ENCODE measurements at places on chromosomes 6 and 20.

DNA sequence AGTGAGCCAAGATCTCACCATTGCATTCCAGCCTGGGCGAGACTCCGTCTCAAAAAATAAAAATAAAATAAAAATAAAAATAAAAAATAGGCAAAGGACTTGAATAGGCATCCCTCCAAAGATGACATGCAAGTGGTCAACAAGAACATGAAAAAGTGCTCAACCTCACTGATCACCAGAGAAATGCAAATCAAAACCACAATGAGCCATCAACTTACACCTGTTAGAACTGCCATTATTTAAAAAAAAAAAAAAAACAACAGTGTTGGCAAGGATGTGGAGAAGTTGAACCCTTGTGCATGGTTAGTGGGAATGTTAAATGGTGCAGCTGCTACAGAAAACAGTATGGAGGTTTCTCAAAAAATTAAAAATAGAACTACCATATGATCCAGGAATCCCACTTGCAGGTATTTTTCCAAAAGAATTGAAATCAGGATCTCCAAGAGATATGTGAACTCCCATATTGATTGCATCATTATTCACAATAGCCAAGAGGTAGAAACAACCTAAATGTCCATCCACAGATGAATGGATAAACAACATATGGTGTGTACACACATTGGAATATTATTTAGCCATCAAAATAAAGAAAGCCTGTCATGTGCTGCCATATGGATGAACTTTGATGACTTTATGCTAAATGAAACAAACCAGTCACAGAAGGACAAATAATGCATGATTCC lies 2.8 kb downstream of the C20orf203 start:
- DNase-seq, result no peak

GRCh38 chr6:72626126-72626525 lies 4.3 kb downstream of the KCNQ5 start:
- no peak for DNase-seq

DNA sequence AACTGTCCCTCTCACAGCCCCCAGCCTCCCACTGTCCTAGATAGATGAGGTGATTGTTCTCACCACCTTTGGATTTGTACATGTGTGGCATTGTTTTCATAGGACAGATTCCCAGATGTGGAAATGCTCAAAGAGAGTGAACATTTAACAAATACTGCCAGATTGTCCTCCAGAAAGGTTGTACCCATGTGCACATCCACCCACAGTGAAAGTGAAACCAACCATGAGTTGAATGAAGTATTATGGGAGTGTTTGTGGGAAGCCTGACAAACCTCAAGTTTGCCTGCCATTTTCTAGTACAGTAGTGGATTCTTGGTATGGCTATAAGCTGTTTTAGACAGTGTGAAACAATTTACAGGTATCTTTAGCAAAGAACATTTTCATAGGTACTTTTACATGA lies 42.7 kb downstream of the ANKRD6 start:
- no peak for DNase-seq

GRCh38 chr6:32085759-32086459 lies 23.2 kb downstream of the TNXB start:
- DNase-seq, result no peak

DNA sequence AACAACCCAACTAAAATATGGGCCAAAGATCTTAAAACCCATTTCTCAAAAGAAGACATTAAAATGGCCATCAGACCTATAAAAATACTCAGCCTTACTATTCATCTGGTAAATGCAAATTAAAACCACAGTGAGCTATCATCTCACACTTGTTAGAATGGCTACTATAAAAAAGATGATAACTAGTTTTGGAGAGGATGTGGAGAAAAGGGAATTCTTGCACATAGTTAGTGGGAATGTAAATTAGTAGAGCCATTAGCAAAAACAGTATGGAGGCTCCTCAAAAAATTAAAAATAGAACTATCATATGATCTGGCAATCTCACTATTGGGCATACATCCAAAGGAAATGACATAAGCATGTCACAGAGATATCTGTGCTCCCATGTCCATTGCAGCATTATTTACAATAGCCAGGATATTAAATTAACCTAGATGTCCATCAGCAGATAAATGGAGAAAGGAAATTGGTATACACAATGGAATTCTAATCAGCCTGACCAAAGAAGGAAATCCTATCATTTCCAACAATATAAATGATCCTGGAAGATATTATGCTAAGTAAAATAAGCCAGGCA lies 2.9 kb downstream of the SIRPB1 start:
- no peak for DNase-seq

- DNase-seq, result no peak
Measured at GRCh38 chr6:3432416-3432815, 24.4 kb downstream of the SLC22A23 start.

DNA sequence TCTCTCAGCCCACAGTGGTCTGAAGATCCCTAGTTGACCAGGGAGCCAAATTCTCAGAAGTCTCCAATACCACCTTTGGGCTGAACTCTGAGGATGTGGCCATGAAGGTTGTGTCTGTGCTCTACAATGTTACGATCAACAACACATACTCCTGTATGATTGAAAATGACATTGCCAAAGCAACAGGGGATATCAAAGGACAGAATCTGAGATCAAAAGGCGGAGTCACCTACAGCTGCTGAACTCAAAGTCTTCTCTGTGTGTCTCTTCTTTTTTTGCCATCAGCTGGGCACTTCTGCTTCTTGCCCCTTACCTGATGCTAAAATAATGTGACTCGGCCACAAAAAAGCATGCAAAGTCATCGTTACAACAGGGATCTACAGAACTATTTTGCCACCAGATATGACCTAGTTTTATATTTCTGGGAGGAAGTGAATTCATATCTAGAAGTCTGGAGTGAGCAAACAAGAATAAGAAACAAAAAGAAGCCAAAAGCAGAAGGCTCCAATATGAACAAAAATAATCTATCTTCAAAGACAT lies 17.7 kb upstream of the VSX1 start:
- DNase-seq, result no peak

DNA sequence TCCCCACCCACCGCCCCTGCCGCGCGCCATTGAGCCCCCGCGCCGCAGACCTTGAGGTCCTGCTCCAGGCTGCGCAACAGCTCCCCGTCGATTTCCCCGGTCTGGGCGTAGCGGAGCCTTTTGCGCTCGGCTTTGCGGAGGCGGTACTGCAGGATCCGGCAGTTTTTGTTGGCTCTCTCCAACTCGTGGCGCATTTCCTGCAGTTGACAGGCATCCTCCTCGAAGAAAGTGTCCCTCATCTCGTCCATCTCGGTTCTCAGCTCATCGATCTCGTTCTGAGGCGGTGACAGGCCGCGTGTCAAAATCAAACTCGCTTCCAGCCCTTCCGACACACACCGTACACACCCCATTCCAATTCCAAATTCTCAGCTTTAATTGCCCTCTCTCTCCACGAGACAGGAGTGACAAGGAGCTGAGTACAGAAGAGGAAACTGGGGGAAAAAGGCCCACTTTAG lies 4.3 kb downstream of the MTCL3 start:
- DNase-seq, result no peak

DNA sequence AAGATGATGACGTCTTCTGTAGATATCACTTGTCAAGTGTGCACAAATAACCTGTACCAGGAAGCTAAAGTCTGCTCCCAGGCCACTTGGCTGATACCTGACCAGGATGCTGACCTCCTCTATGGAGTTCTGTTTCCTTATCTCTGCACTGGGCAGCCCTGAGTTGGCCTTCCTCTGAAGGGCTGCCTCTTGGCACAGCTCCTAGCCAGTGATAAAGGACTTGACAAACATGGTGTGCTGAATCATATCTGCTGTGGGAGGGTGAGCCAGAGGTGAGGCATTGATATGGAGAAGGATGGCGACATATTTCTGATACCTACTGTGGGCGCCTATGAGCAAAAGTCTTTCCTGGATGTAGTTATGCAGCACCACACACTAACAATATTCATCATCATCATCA lies 32.8 kb upstream of the FOXA2 start:
- DNase-seq, result no peak

DNA sequence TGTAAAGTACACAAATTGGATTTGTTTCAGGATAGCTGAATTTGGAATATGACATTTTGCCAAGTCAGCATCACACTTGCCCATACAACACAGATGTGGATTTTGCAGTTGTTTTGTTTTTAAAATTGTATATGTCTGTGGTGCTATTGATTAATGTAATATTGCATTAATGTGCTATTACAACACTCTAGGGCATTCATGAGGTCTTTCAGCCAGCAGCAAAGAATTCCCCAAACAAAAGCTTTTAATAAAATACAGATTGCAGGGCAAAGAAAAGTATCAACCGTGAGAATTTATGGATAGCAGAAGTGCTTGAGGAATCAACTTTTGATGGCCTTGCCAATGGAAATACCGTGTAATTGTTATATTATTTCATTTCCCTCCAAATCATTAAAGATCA lies 144.9 kb downstream of the AIG1 start:
- DNase-seq, result no peak

- DNase-seq, result no peak
Measured at GRCh38 chr20:50283922-50284810, 93.5 kb downstream of the CEBPB start.

DNA sequence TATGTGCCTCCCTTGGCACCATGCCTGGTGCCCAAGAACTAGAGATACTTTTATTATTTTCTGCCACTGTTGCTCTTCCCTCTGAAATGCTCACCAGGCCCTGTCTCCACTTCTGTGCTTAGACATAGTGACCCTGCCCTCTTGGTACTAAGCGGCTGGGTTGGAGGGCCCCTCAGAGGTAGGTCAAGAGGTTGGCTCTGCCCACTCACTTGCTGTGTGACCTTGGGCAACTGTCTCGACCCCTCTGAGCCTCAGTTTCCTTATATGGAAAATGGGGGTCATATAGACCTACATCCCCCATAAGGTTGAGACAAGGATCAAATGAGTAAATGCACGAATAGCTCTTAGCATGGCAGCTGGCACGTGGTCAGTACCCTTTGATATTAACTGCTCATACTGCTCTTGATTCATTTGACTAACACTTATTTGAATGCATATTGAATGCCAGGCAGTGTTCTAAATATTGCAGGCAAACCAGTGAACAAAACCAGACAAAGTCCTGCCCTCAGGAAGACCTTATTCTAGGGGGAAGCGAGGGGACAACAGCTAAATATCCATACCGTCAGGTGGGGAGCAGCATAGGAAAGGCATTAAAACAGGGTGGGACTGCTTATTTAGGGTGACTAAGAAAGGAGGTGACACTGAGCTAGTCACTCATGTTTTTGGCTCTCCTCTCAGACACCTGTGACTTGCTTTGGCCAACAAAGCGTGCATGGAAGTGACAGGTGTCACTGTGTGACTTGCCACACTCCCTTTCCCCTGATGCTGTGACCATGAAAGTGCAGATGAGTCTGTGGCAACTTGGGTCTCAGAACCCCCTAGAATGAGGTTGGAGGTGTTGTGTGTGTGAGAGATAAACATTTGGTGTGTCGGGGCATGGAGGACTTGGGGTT lies 14.3 kb upstream of the SPO11 start:
- no peak for DNase-seq

- DNase-seq, result no peak
Measured at GRCh38 chr6:139262519-139263300, 29.1 kb downstream of the TXLNB start.

- DNase-seq, result no peak
Measured at GRCh38 chr6:6283746-6284145, 36.7 kb downstream of the F13A1 start.

- DNase-seq, result no peak
Measured at GRCh38 chr6:148177589-148178233, 164.9 kb upstream of the SASH1 start.

DNA sequence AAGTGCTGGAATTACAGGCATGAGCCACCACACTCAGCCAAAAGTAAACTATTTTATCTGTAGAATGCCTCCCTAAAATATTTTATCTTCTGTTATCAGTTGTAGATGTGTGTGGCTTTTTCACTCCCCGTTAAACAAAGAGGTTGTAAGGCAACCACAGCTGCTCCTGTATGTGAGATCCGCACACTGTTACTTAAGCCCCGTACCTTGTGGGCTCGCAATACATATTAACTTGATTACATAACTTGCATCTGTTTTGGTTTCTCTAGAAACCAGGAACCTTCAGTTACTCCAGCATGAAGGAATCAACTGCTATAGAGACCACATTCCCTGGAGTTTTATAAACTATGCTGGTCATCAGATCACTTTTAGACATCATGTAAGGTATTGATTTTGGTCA lies 420.1 kb upstream of the SLC35B3 start:
- no peak for DNase-seq

DNA sequence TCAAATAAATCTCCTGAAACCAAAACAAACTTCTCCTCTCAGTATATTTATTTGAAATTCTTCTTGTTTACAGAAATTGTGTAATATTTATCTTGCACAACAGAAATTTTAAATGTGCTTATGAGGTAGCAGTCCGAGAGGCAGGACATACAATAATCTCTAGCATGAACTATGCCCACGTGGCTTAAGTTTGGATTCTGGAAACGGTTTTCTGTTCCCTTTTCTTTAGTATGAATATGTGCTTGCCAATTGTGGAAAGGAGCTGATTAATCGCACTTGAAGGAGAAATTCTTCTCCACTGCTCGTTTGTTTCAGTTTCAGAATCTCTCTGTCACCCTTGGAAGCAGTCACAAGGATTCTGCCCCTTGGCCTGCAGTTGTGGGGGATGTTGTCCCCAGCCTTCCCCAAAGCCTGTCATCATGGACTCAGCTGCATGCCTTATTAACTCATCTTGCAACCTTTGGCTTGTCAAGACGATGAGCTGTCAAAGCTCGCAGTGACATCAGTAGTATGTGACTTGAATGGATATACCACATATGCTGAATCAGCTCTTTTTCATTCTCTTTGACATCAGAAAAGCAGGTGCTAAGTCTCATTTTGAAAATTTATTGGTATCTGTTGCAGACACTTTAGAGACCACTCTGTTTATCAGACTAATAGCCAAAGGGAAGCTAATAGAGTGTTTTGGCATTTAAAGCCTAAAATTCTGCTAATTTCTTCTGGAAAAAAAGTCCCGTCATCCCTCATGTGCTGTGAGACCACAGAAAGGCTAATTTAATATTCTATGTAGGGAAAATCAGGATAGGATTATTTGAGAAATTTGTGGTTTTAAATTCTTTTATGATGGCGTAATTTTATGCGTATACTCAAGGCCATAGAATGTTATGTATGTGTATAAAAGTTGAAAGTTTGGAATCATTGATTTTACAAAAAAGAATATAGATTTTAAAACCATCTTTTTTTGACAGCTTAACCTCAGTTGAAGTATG lies 186.8 kb downstream of the ARID1B start:
- no peak for DNase-seq

- no peak for DNase-seq
Measured at GRCh38 chr6:137820425-137820824, 46.6 kb upstream of the TNFAIP3 start.

DNA sequence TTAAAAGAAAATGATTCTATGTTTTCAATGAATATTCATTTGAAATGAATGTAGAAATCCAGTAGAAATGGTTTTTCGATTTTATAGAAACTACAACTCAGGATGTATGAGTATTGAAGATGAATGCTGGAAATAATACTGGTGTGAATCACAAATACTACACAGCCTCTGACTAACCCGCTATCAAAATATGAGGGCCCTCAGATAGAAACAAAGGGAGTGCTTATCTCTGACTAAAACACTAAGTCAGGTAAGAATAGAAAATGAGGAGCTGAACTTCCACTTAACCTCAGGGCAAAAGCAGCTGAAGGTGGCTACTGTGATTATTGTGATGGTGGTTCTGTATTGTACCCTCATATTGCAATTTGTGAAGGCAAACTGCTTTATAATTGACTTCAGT lies 220.9 kb upstream of the RNF217 start:
- no peak for DNase-seq

GRCh38 chr6:56686429-56686828 lies 43.7 kb upstream of the DST start:
- DNase-seq, result no peak

GRCh38 chr6:41059556-41059955 lies 6.6 kb downstream of the APOBEC2 start:
- DNase-seq, result no peak

- DNase-seq, result no peak
Measured at GRCh38 chr6:146985966-146986365, 218.3 kb upstream of the STXBP5 start.
